Purkinje cell (primary cell): ENCODE measurements at places on chromosomes 11 and 22. TPM values are rescaled to one million over a fixed set of nuclear protein-coding genes. Genes with fewer than 3 reads are reported as not detected.

Gene KRTAP5-2
- polyA plus RNA-seq: not detected in 2 replicates

Gene C22orf23
- 0.69 and 4.0 TPM in 2 replicates for polyA plus RNA-seq

Gene CENPM
- 1.5 and 3.4 TPM in 2 replicates for polyA plus RNA-seq

Gene ZNF70
- 0.15 TPM in 1 of 2 replicates, not detected in the other for polyA plus RNA-seq

Gene GRIK4
- polyA plus RNA-seq: 8.2 and 8.3 TPM in 2 replicates

Gene NRIP3
- polyA plus RNA-seq: 12.3 and 14.6 TPM in 2 replicates

Gene OR56B1
- polyA plus RNA-seq: not detected in 2 replicates

Gene PLA2G6
- polyA plus RNA-seq: 0.54 and 0.91 TPM in 2 replicates

Gene CELSR1
- polyA plus RNA-seq: 0.07 and 0.13 TPM in 2 replicates

Gene MMP12
- not detected in 2 replicates for polyA plus RNA-seq

Gene ROBO4
- polyA plus RNA-seq: not detected in 2 replicates
